ENCODE measurements at places on chromosomes 4 and X.

DNA sequence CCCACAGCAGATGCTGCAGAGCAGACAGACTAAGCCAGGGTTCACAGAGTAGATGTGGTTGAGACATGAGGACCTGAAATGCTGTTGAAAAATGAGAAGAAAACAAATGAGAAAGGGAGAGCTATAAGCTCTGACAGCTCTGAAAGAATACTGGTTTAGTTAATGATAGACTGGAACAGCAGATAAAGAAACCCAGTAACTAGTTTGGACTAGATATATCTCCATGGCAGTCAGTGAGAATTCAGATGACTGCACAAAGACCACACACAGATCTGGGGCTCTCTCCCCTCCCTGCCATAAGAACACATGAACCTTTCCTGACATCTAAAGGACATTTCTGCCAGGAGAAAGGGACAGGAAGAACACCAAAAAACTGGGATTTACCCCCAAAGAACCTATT lies 8.2 kb downstream of the NAA11 start:
- DNase-seq, result no peak

GRCh38 chrX:38473701-38474100 lies 87.6 kb upstream of the TSPAN7 start:
- DNase-seq, result no peak

DNA sequence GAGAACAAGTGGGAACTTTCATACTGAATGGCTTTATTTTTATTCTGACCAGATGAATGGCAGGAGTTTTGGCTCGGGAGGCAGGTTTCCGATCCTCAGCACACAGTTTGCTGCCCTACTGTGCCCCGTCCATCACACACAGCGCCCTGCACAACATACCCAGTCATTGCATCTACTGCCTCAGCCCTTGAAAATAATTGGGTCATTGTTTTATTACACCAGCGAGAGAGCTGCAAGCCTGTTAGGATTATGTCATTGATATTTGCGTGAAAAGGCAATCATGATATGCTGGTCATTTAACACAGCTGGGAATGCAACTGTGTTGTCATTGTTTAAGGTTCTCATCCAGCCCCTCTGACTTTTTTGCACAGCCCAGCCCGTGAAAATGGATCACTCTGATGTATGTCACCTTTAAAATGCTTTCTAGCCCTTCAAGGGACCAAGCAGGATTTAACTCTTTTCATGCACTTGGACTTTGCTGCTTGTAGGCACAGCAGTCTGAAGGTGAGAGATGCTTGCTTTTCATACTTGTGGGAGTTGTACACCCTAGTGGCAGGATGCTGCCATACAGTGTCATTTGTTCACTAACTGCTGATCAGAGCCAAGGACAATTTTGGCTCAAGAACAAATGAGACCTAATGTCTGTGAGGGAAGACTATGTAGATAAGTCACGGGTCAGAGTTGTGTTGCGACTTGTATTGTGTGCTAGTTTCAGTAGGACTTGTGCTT lies 62.3 kb downstream of the RTL9 start:
- DNase-seq, result no peak

- no peak for DNase-seq
Observed at GRCh38 chr4:29304595-29304994, 1415.6 kb upstream of the PCDH7 start.

DNA sequence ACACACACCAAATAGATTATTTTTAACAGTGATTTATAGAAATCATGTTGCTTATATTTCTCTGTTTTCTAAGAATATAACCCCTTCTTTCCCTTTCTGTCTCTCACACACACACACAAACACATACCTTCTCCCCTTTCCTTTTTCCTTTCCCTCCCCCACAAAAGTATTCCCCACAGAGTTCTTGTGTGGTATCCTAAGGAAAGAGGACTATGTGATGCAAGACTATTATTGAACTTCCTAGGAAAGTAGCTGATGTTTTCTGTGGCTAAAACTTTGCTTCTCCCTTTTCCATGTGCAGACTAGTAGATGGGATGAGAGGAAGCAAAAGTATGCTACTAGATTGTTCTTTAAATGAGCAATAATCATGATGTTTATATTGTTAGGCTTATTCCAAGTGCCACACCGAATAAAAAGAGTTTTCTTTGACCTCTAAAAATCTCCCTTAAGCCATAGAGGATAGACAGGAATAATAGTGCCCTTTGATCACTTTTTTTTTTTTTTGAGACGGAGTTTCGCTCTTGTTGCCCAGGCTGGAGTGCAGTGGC lies 38.7 kb downstream of the CPEB2 start:
- no peak for DNase-seq

GRCh38 chr4:123421227-123421936 lies 24.8 kb downstream of the SPRY1 start:
- DNase-seq, result no peak

DNA sequence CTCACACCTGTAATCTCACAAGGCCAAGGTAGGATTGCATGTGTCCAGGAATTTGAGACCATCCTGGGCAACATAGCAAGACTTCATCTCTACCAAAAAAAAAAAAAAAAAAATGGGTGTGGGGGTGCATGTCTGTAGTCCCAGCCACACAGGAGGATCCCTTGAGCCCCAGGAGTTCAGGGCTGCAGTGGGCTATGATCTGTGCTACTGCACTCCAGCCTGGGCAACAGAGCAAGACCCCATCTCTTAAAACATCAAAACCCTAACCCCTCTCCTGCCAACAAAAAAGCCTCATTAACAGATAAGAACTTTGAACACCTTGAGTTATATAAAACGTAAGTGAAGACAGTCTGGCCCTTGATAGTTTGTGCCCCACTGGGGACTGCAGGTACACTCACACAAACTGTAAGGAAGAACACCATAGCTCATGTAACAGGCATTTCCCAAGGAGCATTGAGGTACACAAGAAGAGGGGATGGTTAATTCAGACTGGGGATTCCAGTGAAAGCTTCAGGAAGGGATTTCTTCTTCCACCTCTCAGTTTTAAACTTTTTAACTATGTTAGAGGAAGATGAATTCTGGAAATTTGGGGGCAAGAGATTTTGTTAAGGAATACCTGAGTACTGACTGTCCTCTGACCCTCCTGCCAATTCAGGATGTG lies 34.7 kb downstream of the RBPJ start:
- no peak for DNase-seq

DNA sequence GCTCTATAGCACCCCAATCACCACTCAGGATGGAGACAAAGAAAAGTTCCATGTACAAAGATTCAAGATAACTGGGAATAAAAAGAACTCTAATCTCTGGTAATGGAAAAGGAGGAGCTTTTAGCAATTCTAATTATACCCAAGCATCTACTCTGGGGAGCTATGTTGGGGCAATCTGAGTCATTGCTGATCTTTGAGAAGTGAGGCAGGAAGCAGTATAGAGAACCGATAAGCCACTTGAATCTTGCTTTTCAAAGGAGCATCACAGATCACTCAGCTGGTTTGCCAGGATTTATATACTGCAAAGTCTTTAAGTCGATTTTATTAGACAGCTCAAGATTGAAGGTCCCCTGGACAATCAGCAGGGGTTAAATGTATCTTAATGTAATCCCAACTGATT lies 220.0 kb downstream of the ENOX2 start:
- DNase-seq, result no peak

DNA sequence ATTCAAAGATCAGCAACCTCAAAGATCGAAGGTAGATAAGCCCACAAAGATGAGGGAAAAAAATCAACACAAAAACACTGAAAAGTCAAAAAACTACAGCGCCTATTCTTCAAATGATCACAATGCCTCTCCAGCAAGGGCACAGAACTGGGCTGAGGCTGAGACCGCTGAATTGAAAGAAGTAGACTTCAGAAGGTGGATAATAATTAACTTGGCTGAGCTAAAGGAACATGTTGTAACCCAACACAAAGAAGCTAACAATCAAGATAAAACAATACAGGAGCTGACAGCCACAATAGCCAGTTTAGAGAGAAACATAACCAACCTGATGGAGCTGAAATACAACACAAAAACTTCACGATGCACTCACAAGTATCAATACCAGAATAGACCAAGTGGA lies 231.1 kb downstream of the STPG2 start:
- DNase-seq, result no peak

DNA sequence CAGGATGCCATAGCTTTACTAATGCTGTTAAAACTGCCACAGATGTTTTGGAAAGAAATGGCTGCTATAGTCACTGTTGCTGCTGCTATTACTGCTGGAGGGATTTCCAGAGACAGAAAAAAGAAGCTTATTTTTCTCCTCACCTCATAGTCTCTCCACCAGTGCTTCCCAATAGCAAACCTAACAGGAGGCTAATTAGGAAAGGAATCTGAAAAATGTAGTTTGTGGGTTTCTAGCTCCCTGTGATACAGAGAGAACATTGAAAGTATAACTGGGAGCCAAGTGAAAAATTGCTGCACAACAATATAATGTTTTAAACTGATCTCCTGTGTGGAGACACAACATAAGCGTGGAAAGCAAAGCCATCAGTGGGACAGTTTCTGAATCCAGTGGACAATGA lies 8.6 kb upstream of the TSPAN7 start:
- no peak for DNase-seq

DNA sequence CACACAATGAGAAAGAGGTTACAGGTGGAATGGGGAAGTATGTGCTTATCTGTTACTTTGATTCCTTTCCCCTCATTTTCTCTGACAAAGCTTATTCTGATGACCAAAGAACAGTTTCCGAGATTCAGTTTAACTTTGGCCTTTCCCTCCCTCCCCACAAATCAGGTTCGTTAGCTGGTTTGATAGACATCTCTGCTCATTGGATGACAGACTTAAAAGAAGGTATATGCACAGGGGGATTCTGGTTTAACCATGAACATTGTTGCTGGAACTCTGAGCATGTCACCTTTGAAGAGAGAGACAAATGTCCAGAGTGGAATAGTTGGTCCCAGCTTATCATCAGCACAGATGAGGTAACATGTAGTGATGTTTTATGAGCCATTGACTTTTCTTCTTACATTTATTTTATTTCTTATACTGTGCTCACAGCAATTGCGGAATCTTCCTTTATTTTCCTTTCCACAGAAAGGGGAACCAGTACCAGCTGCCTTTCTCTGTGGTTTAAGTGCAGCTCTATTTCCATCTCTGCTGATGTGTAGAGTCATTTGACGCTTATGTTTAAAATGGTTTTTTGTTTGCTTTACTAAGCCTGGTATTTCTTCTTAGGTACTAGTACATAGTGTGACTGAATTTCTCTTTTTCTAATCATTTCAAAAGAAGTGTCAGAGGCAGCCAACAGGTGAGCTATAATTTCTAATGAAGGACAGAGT lies 125.0 kb downstream of the AKAP4 start:
- no peak for DNase-seq

GRCh38 chr4:27568236-27568951 lies 707.8 kb downstream of the STIM2 start:
- no peak for DNase-seq

DNA sequence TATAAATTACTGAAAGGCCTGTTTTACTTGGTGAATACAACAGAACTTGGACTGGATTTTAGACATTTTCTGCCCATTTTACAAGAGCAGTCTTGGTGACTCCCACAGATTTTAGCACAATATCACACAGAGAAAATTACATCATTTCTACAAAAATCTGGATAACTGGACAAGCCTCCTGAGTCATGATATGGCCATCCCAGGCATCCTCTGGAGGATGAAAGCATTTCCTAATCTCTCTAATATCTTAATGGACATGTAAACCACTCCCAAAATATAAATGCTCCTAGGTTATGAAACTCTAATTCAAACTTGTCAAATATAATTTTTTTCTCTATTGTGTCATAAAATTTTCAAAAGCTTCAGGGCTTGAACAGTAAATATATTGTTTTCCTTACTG lies 1170.8 kb upstream of the PCDH7 start:
- DNase-seq, result no peak

GRCh38 chr4:26197018-26197779 lies 123.6 kb upstream of the RBPJ start:
- DNase-seq, result no peak

- DNase-seq, result no peak
Observed at GRCh38 chr4:150794706-150795105, 212.8 kb downstream of the MAB21L2 start.

- DNase-seq, result no peak
Observed at GRCh38 chr4:140152013-140152703, 1.8 kb downstream of the MAML3 start.

DNA sequence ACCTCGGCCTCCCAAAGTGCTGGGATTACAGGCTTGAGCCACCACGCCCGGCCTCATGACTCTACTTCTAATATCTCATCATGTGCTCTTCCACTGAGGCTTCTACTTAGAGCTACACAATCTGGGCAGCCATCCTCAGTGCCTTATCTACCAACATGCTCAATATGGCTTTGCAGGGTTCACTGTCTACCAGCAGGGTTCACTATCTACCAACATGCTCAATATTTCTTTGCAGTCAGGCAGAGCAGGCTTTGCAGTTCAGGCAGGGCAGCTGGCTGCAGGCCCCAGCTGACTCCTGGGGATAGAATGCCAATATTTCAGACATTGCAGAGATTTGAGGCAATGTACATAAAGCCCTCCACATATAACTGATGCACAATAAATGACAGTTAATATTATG lies 47.5 kb downstream of the PKD2 start:
- DNase-seq, result no peak

DNA sequence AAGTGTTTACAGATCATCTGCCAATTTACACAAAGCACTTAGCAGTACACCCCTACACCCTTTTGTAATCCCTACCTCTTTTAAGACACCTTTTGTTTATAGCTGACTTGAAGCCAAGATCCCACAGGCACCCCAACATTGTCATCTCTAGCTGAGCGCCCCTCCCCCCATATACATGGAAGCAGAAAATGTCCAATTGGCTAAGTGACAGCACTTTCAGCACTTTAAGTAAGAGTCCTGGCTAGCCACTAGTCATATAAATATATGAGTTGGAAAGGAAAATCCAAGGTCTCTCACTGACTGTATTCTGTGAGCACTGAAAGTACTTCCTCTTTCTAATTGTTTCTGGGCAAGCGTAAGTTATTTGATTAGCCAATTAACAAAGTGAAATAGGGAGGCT lies 108.2 kb downstream of the NSUN7 start:
- no peak for DNase-seq

- no peak for DNase-seq
Observed at GRCh38 chr4:5678977-5679376, 29.4 kb downstream of the EVC2 start.

- no peak for DNase-seq
Observed at GRCh38 chr4:27711041-27711440, 850.4 kb downstream of the STIM2 start.

- no peak for DNase-seq
Observed at GRCh38 chrX:153649178-153649914, 2.3 kb downstream of the DUSP9 start.

DNA sequence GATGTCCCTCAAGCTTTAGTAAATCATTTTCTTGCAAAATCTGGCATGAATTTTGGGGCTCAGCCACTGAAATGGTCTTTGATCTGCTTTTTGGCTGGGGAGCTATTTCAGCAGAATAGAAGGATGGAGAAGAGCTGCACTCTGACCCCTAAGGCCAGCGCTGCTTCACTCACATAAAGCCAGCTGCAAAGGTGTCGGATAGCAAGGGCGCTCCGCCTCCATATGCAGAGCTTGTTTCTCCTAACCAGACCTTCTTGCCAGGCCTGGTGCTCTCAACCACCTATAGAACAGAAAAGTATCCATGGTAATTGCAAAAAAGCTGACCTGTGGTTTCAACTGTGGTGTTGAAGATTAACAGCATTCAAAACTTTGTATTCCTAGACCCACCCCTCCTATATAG lies 24.1 kb upstream of the COQ2 start:
- DNase-seq, result no peak

GRCh38 chr4:73178389-73178788 lies 80.2 kb downstream of the ANKRD17 start:
- DNase-seq, result no peak

- no peak for DNase-seq
Observed at GRCh38 chrX:19599253-19599652, 83.9 kb upstream of the MAP3K15 start.

- DNase-seq, result no peak
Observed at GRCh38 chr4:103207673-103208072, 9.5 kb upstream of the CENPE start.

All from cerebellar nuclear complex (tissue), 1 donor.